ENCODE measurements at places on chromosomes 11 and 22.

DNA sequence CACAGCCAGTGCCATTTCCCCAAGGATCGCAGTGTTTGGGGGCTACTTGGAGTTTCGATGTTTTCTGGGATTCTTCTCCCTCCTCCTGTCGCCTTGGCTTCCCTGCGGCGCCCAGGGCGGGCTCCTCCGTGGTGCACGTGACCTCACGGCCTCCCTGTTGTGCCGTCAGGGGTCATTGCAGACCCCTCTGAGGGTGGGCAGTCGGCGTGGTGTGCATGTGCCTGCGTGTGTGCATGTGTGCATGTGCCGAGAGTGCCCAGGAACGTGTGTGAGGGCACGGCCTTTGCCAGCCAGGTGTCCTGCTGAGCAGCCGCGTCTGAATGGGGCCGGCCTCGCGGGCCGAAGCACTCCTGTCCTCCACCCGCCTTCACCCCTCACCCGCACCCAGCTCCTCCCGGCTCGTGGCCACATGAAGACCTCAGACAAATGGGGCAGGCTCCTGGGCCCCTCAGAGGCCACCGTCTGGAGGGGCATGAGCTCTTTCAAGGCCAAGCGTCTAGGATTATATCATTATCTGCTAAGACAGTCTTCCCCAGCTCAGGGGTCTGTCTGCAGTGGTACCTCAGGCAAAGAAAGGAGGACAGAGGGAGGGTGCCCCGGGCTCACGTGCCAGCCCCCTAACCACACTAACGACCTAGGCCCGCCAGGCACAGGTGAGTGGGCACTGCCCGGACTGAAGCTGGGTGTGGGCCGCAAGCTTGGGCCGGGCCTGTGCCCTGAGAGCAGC lies 9.4 kb upstream of the MRPL23 start:
- no peak overlapping the region for H3K27ac ChIP-seq
- peaks cover 11% of the 10 kb centered on the region for H3K27me3 ChIP-seq
- no peak overlapping the region for H3K4me3 ChIP-seq
- peaks cover 2% of the 10 kb centered on the region for H3K4me1 ChIP-seq
- H3K36me3 ChIP-seq = peaks cover 3% of the 10 kb centered on the region

DNA sequence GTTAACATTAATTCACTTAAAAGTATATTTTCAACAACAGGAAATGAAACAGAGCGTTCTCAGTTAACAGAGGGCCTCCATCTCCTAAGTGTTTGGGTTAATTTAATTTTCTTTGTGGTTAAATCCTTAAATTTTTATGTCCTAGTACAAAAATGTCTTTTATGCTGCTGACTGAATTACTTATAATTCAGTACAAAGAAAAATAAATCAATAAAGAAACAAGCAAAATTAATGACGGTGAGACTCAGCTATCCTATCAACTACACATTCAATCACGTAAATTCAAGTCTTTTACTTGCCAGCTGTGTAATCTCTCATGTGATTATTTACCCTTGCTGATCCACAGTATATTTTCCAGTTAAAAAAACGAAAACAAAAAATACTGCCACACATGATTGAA lies 81.4 kb downstream of the BBOX1 start:
- no peak for DNase-seq
- H3K4me1 ChIP-seq = no peaks in the 10 kb centered on the region
- H3K27ac ChIP-seq = no peak overlapping the region
- no peak overlapping the region for H3K4me3 ChIP-seq
- H3K36me3 ChIP-seq = no peaks in the 10 kb centered on the region

DNA sequence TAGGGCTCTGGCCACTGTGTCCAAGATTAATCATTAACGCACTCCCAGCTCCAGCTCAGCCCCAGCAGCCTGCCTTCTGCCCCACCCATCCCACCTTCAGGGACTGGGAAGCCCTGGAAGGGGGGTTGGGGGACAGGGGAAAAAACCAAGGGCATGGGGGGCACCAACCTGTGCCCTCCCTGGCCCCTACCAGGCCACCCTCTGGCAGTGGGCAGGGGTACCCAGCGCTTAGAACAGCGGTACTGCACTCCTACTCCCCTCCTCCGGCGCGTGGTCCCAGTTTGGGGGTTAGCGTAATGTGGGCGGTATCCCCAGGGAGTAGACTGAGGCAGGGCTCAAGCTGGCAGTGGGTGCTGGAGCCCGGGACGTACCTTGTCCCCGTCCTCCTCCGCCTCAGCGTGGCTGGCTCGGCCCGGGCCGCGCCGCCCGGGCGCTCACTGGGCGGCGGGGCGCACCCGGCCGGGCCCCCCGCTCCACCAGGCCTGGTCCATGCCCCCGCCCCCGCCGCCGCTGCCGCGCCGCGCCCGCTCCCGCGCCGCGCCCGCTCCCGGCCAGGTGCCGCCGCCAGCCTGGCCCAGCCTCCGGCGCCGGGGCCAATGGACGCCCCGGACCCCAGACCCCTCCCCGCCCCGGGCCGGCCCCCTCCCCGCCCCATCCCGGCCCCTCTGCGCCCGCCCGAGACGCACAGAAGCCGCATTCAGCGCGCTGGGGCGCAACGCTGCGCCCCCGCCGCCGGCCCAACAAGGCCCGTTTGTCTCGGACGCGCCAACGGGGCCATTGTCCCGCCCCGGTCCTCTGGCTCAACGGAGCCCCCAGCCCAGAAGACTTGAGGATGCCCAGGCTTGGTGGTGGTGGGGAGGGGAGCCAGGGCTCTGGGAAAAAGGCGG lies at the start of gene GAL3ST1:
TSS of gene GAL3ST1 (minus strand) at position 571 of the 887 bp plus-strand sequence. CDS start 17,273 bp downstream, outside the sequence.
- H3K27ac ChIP-seq = no peak within 1 kb of the TSS
- H3K4me1 ChIP-seq = no peaks in the 10 kb centered on the region
- H3K4me3 ChIP-seq = peak within 1 kb of the TSS; percentile 28

GRCh38 chr11:93652161-93652597 lies 9.3 kb upstream of the CEP295 start:
- peak; percentile 37 for DNase-seq
- H3K4me3 ChIP-seq = no peak overlapping the region
- H3K27me3 ChIP-seq = peaks cover 13% of the 10 kb centered on the region
- H3K36me3 ChIP-seq = no peaks in the 10 kb centered on the region

DNA sequence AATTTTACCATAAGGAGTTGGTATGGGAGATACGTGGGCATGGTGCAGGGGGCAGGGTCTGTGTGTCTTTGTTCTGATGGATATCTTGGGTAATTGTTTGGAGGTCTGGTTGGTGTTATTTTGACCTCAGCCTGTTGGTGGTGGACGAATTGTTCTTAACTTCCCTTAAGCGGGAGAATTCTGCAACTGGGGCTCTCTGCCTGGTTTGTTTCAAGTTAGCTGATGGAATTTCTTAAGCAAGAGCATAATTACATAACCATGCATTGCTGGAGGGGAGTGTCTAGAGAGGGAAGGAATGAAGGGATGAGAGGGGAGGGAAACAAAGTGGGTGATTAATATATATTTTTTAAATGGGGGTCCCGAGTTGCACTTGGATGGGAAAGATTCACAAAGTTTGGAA lies 908.5 kb upstream of the RAG2 start:
- no peaks in the 10 kb centered on the region for H3K36me3 ChIP-seq
- H3K4me1 ChIP-seq = no peaks in the 10 kb centered on the region
- H3K27ac ChIP-seq = no peak overlapping the region
- DNase-seq = no peak
- no peak overlapping the region for H3K4me3 ChIP-seq

DNA sequence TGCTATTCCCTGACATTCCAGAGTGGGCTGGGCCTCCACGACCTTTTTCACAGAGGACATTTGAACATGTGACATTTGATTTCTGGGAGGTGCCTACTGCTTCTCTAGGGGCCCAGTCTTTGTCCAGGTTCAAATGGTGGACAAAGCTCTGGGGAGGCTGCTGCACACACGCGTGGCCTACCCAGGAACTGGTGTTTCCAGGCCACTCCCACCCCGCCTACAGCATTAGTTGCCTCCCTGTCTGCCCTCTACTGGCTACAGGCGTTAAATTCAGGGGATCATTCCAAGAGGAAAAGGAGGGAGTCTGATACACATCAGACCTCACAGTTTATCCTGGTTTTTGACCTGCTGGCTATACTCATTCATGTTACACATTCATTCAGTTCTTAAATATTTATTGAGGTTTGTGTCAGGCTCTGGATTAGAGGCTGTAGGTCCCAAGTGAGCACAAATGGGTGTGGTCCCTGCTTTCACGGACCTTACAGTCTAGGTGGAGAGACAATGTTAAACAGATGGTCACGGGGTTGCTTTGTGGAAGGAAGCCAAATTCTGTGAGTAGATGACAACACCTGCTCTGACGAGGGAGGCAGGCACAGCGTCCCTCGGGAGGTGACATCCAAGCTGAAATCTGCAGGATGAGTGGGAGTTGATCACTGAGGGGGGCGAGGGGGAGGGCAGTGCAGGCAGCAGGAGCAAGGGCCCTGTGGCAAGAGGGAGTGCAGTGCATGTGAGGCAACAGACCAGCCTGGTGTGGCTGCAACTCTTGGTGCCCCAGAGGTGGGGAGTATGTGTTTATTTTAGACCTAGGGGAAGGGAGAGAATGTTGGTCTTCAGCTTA lies 11.8 kb downstream of the TUB start:
- H3K27ac ChIP-seq = peak overlapping the region; percentile 28
- no peaks in the 10 kb centered on the region for H3K36me3 ChIP-seq

DNA sequence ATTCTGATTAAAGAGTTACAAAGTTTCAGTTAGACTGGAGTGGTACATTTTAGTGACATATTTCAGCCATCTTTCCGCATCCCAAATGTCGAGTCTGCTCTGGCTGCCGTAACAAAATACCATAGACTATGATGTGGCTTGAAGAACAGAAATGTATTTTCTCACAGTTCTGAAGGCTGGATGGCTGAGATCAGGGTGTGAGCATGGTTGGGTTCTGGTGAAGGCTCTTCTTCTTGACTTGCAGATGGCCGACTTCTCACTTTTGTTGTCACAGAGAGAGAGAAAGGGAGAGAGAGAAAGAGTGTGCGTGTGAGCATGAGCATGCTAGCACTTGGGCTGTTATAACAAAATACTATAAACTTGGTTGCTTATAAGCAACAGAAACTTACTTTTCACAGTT lies 335.4 kb upstream of the RAG2 start:
- H3K27me3 ChIP-seq = no peaks in the 10 kb centered on the region
- no peaks in the 10 kb centered on the region for H3K36me3 ChIP-seq
- no peak overlapping the region for H3K4me3 ChIP-seq
- no peak overlapping the region for H3K27ac ChIP-seq
- H3K4me1 ChIP-seq = no peaks in the 10 kb centered on the region

- H3K36me3 ChIP-seq = peaks cover 2% of the 10 kb centered on the region
- H3K4me1 ChIP-seq = no peaks in the 10 kb centered on the region
- H3K4me3 ChIP-seq = no peak overlapping the region
- DNase-seq = no peak
- H3K27ac ChIP-seq = no peak overlapping the region
- H3K27me3 ChIP-seq = peaks cover 6% of the 10 kb centered on the region
Measured at GRCh38 chr22:32916025-32916424, 114.5 kb downstream of the TIMP3 start.

- H3K4me1 ChIP-seq = peaks cover 2% of the 10 kb centered on the region
- H3K27ac ChIP-seq = no peak overlapping the region
- peaks cover 10% of the 10 kb centered on the region for H3K27me3 ChIP-seq
- no peak for DNase-seq
Measured at GRCh38 chr22:37154925-37155712, 5.4 kb upstream of the IL2RB start.

DNA sequence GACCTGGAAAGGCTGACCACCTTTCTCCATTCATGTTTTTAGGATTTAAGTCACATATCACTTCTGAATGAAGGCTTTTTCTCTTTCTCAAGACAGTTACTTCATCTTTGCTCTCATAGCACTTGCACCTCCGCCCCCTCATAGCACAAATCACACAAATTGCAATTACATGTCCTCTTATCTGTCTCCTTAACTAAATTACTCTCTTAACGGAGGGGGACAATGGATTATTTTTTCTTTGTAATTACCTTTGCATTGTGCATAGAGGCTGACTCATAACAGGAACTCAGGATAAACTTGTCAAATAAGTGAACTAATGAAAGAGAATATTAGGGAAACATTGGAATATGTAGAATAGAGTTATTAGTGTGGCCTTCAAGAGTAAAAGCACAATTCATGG lies 94.7 kb downstream of the MUC15 start:
- no peak overlapping the region for H3K4me3 ChIP-seq
- no peak overlapping the region for H3K27ac ChIP-seq
- DNase-seq = no peak
- H3K27me3 ChIP-seq = no peaks in the 10 kb centered on the region
- H3K4me1 ChIP-seq = no peaks in the 10 kb centered on the region
- H3K36me3 ChIP-seq = no peaks in the 10 kb centered on the region

DNA sequence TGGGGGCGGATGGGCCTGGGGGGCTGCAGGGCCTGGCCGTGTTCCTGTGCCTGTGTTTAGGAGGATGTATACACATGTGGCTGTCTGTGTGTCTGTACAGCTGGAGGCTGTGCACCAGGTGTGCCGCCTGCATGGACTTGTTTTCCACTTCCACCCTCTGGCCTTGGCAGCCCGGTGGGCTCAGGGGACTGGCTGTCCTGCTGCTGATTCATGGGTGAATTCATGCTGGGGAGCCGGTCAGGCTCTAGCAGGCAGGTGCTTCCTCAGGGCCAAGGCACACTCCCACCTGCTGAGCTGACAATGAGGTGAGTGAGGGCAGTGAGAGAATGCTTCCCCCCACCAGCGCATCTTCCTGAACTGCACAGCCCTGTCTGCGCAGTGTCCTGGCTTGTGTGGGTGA lies 88.4 kb downstream of the CCDC81 start:
- H3K27me3 ChIP-seq = peaks cover 2% of the 10 kb centered on the region
- no peaks in the 10 kb centered on the region for H3K4me1 ChIP-seq
- no peak overlapping the region for H3K27ac ChIP-seq
- DNase-seq = no peak
- H3K4me3 ChIP-seq = no peak overlapping the region

DNA sequence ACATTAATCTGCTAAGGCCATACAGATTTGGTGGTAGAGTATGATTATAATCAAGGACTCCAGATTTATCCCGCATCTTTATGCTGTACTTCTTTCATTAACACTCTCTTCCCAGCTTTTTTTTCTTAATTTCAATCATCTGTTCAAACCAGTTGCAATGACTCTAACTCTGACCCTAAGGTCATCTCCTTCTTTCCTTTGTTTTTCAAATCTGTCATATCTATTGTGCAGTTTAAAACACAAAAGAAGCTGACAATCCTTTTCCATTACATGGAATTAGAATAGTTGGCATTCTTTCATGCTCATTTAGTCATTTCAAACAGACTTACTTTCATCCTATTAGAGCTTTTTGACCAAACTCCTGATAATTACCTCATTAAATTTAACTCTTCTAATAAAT lies 53.6 kb upstream of the GRM5 start:
- H3K4me1 ChIP-seq = no peaks in the 10 kb centered on the region
- H3K4me3 ChIP-seq = no peak overlapping the region
- DNase-seq = no peak
- H3K36me3 ChIP-seq = no peaks in the 10 kb centered on the region
- no peak overlapping the region for H3K27ac ChIP-seq

- no peak overlapping the region for H3K27ac ChIP-seq
- no peak for DNase-seq
- H3K4me1 ChIP-seq = no peaks in the 10 kb centered on the region
- H3K4me3 ChIP-seq = no peak overlapping the region
- peaks cover 3% of the 10 kb centered on the region for H3K27me3 ChIP-seq
- H3K36me3 ChIP-seq = no peaks in the 10 kb centered on the region
Measured at GRCh38 chr11:4830346-4830745, 9.2 kb downstream of the OR51F2 start.

DNA sequence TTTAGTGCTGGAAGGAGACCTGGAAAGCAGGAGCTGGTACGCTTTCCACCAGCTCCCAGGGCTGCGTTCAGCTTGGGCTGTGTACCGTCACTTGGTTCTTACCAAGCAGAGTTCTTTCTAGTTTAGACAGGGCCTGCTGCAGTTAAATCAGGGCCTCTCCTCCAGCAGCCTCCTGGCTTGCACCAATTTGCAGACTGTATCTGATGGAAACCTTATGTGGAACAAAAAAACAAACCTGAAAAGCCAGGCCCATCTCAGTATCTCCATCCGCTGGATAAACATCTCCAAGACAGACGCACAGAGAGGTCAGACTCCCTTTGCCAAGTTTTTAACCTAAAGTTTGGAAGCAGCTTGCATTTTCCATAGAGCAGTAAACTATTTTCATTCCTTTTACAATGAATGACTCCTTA lies 288.6 kb upstream of the SORL1-AS1 start:
- no peak overlapping the region for H3K4me3 ChIP-seq
- H3K27me3 ChIP-seq = peaks cover 6% of the 10 kb centered on the region
- H3K4me1 ChIP-seq = no peaks in the 10 kb centered on the region
